Pulmonary artery endothelial cell (primary cell): ENCODE measurements at places on chromosomes 6 and 20. TPM values are rescaled to one million over a fixed set of nuclear protein-coding genes. Genes with fewer than 3 reads are reported as not detected.

DNA sequence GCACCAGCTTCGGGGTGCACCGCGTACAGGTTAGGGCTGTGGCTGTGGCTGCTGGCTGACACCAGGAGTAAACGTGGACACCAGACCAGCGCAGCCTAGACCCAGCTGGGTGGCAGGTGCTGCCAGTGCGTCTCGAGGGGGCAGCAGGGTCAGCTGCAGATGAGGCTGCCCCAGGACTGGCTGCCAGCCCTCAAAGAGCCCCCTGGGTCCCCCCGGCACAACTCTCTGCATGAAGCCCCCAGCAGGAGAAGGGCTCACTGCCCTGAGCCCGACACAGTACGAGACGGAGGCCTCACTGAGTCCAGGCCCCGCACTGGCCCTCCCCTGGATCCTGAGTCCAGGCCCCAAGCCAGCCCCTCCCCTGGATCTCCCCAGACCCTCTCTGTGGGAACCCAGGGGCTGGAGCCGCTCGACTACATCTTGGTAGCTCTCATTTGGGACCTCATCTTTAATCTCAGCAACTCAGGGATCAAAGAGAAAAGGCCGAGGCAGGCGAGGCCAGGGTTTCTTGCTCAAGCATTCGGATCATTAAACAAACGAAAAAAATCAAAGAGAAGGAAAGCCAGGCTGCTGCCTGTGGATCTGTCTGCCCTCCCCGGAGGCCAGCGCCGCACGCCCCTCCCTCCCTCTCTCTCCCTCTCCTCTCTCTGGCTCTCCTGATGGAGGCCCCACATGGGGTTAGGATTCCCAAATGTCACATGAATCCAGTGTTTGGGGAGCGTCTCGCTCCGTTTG lies 7.0 kb upstream of the NKAIN4 start:
- DNase-seq, result no peak

DNA sequence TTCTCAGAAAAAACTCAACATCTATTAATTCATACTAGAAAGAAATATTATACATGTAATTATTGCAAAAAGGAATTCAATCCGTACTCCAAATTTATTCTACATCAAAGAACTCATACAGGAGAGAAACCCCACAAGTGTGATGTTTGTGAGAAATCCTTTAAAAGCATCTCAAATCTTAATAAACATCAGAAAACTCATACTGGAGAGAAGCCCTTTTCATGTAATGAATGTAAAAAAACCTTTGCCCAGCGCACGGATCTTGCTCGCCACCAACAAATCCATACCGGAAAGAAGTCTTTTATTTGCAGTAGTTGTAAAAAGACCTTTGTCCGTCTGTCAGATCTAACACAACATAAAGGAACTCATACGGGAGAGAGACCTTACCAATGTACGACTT lies 22.0 kb downstream of the ZNF334 start:
- DNase-seq, result no peak

DNA sequence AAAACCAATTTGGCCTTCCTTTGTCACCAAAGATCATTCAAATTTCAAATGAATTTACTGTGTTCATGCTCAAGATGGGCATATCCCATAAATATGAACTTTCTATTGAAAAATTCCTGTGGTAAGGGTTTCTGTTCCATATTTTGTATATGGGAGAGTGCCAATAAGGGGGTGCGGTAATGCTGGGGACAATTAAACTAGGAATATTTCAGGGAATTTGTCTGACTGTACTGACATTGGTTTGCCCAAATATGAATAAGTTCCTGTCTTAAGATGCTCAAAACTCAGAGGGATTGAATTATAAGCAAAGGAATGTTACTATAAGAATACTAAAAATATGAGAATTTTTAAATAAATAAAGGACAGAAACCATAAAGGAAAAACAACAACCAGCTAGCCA lies 553.0 kb upstream of the MARCKS start:
- no peak for DNase-seq

HSPA12B gene
- 4.7 and 7.9 TPM in 2 replicates for total RNA-seq

DNA sequence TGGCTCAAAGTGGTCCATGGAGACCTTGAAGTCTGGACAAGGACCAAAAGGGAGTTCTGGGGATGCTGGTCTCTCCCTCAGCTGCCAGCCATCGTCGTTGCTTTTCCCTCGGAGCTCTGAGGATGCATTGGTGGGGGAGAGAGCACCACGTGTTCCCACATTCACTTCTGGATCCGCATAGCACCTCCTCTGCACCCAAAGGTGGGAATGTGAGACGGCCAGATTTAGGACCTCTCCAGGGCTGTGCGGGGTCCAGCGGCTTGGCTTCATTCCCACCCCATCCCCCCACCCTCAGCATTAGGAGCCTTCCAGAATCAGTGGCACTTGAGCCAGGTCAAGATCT lies 1.1 kb downstream of the EPB41L1 start:
- DNase-seq, result no peak

PCSK2 gene
- not detected in 2 replicates for total RNA-seq

DNA sequence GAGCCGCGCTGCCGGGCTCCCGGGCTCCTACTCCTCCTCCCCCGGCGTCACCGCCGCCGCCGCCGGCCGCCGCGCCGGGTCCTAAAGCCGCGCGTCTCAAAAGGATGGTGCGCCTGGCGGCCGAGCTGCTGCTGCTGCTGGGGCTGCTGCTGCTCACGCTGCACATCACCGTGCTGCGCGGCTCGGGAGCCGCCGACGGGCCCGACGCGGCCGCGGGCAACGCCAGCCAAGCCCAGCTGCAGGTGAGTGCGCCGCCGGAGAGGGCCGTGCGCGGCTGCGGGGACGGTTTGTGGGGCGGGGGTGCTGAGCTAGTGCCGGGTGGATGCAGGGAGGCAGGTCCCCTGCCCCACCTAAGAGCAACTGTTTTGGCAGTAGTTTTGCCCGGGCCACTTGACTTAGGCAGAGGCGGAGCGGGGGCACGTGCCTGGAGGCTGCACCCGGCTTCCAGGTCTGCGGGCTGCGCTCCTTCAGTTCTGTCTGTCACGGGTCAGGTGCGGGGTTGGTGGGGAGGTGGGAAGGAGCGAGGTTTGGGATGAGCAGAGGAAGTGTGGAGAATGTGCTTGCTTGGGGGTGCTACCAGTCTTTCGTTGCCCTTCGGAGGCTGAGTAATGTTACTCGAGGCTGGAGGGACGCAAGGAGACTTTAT lies 722 bp downstream of the ISM1 start:
- DNase-seq, result no peak

IMPG1 gene
- total RNA-seq, result not detected in 2 replicates

PXT1 gene
- 0.07 TPM in 2 replicates for total RNA-seq
